Occipital lobe (tissue), 3 donors: ENCODE measurements at places on chromosomes 13 and 19. TPM values are rescaled to one million over a fixed set of nuclear protein-coding genes. Genes with fewer than 3 reads are reported as not detected.
A peak's percentile ranks its signal among the peaks of the same experiment; 100 is the strongest.

ZNF223 gene
- 14.8 TPM for total RNA-seq

RYR1 gene
- 4.5 TPM for total RNA-seq

- DNase-seq: no peak
Observed at GRCh38 chr19:30692879-30693503, 320.8 kb downstream of the ZNF536 start.

GRCh38 chr19:4691373-4691772, 21.2 kb upstream of the MYDGF start:
- DNase-seq: no peak

GRCh38 chr19:55118401-55118991, 1.1 kb upstream of the PPP1R12C start:
- DNase-seq: peak; percentile 65

GRCh38 chr13:22447132-22447886, 733.5 kb upstream of the SGCG start:
- no peak for DNase-seq

DNA sequence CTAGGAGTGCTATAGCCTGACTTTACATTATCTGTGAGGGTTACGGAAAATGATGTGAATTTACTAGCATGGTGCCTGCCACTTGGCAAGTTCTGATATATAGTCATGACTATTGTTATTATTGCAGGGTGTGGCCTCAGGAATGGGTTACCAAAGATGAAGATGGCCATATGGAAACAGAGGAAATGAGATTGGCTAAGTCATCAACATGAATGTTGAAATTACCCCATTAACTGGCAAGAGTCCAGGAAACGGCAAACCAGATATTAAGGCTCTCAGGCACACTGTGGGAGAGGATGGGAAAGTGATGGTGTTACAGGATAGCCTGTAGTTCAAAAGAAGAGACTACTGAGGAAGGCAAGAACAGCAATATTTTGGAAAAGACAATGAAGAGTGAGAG, 183.3 kb downstream of the KCNRG start:
- DNase-seq: no peak
